ENCODE measurements at places on chromosomes 7 and 10.

DNA sequence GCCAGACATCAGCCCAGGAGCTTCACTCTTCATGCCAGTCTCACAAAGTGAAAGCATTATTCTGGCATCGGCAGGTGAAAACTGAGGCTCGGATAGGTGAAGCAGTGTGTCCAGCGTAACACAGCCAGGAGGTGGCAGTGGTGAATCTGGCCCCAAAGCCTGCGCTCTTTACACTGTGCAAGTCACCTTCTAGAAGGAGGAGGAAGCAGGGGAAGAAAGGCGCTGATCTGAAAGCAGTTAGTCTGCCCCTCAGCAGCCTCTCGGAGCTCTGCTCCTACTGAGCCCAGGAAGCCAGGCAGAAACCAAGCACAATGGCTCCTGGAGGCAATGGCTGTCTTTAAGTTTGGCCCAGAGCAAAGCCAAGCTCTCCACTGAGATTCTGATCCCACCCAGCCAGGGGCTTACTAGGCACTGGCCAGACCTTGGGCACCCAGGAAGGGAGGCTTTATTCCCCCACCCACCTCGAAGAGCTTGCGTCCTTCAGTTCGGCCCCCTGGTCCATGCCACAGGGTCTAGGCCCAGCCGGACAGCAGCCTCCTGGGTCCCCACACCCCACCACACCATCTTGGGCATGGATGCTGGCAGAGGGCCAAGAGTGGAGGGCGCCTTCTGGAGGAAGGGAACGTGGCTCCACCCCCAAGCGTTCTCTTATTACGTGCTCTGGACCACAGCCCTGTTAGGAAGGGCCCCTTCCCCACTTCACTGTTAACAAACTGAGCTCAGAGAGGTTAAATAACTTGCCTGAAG lies 104.5 kb downstream of the GRID1 start:
- no peak for DNase-seq

GRCh38 chr10:114634609-114634979 lies 23.5 kb downstream of the ABLIM1 start:
- DNase-seq = no peak

GRCh38 chr10:8158193-8159071 lies 103.9 kb downstream of the GATA3 start:
- no peak for DNase-seq

DNA sequence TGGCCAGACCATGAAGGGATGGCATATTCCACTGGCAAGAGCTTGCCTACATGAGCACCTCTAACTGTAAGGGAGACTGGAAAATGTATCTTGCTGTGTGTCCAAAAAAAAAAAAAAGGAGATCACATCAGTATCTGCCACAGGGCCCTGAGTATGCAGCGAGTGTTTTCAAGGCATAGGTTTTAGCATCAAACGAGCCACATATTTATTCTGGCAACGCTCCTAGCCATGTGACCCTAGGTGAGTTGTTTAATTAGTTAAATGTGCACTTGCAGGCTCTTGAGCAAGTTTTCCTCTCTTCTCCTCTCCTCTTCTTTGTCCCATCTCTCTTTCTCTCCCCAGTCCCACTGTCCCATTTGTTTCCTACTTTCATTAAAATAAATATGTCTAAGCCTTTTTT lies 428.7 kb upstream of the AKR1E2 start:
- DNase-seq = no peak

DNA sequence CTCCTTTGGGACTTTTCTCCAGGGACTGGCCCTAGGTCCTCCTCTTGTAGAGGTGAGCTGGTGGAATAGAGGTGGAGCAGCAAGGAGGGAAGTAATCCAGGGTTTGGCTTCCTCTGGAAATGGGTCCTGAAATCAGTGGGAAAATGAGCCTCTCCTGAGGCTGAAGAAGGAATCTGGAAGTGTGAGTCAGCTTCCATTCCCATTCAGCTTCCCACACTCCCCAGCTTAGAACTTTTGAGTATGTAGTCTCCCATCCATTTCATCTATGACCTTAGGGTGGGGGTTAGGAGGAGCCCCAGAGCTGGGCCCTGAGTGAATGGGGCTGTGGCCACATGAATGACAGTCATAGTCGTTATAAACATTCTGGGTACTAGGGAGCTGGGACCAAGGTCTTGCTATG lies 17.7 kb downstream of the LDB1 start:
- no peak for DNase-seq

GRCh38 chr7:9719303-9719702 lies 1254.4 kb upstream of the PHF14 start:
- no peak for DNase-seq

GRCh38 chr10:130040817-130041330 lies 69.8 kb downstream of the C10orf143 start:
- no peak for DNase-seq

DNA sequence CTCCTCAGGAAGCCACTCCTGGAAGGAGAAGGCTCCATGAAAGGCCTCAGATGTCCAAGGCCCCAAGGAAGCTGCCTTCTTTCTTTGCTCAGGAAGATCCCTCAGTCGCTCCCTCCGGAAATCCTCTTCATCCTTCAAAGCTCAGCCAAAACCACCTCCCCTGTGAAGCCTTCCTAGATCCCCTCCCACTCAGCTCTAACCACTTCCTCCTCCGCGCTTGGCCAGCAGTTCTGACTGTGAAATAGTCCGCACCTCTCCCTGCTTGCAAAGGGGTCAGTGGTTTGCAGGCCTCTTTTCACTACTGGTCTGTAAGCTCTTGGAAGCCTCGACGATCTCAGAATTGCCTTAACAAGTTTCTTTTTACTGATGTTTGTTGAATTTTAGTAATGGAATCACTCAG lies 23.9 kb downstream of the PYROXD2 start:
- no peak for DNase-seq

Data from stimulated activated naive CD4-positive, alpha-beta T cell treated with Interleukin-2 at 50 U/mL for 16 hours (primary cell).